ENCODE measurements at places on chromosomes 7 and 10.

DNA sequence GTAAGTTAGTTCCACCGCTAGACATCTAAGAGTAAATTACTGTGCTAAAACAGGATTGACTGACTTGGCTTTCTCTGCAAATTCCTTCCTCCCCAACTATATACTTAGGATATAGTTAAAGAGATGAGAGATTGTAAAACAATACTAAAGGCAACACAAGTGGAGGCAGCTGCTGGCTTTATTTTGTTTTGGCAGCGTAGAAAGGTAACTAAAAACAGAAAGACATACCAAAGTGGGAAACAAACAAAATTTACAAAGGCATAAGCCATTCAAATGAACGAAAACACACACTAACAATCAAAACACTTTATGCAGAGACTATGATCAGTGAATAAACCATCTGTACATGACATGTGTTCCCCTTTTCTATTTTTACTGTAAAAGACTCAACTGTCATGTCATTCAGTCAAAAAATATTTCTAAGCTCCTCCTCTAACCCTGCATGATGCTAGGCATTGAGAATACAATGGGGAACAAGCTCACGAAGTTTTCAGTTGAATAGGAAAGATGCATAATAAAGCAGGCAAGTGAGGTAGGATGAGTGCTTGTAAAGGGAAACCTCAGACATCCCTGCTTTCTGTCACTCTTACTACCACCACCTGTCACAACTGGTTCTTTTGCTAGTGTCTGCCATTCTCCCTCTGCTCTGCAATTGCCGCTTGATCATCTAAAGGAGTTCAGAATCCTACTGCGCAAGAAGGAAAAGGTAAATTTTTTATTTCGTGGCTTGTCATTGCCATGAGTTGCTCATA lies 64.2 kb upstream of the COL1A2 start:
- DNase-seq: no peak

DNA sequence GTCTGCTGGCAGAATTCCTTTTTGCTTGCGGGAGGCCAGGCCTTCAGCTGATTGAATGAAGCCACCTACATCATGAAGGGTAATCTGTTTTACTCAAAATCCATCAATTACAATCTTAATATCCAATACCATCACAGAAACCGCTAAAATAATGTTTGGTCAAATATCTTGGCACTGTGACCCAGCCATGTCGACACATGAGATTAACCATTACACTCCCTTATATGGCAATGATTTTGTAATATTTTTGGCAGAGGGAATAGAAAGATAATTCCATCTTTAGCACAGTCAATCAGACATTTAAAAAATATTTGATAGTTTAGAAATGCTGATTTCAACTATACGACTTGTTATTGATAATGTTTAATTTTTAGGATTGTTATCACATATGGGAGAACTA lies 36.5 kb upstream of the SLC39A12 start:
- no peak for DNase-seq

DNA sequence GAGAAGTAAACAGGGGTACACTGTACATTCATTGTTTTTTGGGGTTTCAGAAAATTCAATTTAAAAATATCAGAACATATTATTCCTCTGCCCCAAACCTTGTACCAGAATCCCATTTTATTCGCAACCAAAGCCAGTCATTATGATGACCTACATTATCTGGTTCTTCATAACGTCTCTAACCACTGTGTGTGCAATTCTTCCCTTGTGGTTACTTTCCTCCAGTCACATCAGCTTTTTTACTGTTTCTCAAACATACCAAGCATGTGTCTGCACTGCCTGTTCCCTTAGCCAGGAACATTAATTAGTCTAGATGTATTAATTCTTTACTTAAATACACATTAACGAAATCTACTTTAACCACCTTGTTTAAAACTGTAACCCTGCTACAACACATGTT lies 64.8 kb downstream of the THSD7A start:
- DNase-seq: no peak

GRCh38 chr7:138665669-138666140 lies 35.5 kb downstream of the SVOPL start:
- DNase-seq: no peak

DNA sequence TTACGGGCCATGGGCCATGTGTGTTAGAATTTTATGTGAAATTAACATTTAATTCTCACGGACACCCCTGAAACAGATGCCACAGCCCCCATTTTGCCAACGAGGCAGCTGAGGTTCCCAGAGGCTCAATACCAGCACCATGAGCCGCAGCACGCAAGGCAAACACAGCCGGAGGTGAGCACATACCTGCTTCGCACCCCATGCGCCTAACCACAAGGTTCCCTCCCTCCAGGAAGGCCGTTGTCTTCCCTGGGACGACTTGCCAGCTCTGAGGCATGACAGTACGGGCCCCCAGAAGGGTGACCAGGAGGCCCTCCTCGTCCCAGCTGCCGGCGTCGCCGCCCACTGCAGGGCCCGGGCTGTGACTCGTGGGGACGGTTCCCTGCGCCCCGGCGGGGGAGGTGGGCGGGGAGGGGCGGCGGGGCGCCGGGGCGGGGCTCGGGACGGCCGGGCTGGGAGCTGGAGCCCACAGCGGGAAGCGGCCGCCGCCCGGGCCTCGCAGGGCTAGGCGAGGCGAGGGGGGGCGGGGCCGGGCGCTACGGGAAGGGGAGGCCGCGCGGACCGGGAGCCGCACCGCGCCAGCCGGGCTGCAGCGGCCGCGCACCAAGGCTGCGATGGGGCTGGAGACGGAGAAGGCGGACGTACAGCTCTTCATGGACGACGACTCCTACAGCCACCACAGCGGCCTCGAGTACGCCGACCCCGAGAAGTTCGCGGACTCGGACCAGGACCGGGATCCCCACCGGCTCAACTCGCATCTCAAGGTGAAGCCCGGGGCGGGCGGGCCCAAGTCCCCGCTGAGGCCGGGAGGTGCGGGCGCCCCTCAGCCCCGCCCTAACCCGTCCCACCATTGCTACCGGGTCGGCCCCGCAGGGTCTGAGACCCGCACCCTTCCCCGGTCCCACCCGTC lies at the start of gene CAV2:
Gene CAV2 (plus strand): TSS at position 571 of the 910 bp plus-strand sequence. CDS start 44 bp downstream, at position 615.
- DNase-seq: peak; percentile 56

DNA sequence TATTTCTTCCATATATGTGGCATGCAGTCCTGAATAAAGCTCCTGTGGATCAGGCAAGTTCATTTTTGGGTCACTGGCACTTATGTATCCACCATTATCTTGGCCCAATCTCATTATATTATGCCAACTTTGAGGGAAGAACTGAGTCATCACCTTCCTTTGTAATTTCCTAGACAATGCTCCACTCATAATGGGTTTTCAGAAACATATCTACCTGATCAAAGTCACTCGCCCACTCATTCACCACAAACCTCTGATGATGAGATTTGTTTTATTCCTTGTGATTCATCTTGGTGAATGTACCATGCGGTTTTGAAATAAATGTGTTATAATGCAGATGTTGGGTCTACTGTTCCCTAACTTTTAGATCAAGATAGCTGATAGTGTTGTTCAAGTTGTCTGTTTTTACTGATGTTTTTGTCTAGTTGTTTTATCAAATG lies 525.8 kb downstream of the KIF20B start:
- peak; percentile 4 for DNase-seq

- DNase-seq: peak; percentile 18
Measured at GRCh38 chr7:132004529-132004928, 448.1 kb upstream of the PODXL start.

DNA sequence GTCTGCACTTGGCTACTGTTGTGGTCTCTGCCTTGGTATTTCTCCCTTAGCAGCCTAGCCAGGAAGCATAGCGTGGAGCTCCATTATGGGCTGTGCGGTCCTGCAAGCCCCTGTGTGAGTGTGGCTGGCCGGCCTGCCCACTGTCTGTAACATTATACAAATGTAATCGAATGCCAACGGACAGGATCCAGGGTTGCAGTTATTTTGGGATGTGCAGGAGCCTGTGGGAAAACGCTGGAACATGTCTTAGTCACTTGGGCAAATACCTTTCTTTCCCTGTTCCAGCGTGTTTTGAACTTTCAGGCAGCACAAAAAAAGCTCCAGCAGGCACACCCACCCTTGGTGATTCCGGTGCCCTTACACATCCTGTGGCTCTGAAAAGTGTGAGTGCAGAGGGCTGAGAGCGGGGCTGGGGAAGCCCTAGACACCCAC lies 29.5 kb downstream of the BAG3 start:
- DNase-seq: no peak

GRCh38 chr10:5396556-5397300 lies 7.9 kb downstream of the TUBAL3 start:
- DNase-seq: no peak

DNA sequence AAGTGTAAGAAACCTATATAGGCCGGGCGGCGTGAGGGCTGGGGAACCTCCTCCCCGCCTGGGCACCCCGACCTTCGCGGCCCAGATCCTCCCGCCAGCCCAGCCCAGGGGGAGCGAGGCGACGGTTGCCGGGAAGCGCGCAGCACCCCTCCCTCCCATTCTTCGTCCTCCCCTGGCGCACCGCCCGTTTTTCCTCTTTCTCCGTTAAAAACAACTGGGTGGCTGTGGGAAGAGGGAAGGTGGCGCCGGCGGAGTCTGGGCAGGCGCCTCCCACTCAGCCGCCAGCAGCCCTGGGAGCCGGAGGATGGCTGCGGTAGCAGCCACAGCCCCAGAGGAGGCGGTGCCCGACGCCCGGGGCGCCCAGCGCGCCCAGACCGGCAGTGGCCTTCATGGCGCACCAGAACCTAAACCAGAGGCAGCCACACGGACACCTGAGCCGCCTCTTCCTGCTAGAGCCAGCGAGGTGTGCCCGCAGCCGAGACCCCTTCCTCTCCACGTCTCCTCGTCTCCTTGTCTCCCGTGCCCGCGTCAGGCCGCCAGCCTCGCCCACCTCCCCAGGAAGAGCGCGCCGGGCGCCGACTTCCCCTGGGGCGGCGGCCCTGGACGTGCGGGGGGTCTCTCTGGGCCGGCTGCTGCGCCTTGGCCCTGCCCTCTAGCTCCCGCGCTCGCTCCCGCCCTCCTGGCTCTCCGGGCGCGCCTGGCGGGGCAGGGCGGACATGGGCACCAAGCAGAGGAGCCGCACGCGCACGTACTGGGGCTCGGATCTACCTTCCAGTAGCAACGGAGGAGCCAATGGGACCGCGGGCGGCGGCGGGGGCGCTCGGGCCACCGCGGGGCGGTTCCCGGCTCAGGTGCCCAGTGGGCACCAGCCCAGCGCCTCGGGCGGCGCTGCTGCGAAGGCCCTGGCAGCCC lies 32.8 kb upstream of the SFTPD start:
- DNase-seq: no peak

GRCh38 chr10:69139961-69140360 lies 16.0 kb downstream of the VPS26A start:
- no peak for DNase-seq

DNA sequence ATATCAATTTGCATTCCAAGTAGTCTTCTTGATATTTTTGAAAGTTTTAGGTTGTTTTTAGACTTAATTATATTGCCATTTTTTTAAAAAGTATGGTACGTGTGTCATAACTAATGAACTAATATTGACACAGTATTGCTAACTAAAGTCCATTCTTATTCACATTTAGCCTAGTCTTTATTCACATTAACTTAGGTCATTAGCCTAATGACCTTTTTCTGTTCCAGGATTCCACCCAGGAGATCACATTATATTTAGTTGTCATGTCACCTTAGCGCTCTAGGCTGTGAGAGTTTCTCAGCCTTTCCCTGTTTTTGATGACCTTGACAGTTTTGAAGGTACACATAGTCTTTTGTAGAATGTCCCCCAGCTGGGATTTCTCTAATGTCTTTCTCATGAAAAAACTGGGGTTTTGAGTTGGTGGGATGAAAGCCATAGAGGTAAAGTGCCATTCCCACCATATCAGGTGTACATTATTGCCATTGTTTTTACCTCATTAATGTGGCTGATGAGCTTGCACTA lies 38.5 kb downstream of the SDHAF3 start:
- DNase-seq: no peak

DNA sequence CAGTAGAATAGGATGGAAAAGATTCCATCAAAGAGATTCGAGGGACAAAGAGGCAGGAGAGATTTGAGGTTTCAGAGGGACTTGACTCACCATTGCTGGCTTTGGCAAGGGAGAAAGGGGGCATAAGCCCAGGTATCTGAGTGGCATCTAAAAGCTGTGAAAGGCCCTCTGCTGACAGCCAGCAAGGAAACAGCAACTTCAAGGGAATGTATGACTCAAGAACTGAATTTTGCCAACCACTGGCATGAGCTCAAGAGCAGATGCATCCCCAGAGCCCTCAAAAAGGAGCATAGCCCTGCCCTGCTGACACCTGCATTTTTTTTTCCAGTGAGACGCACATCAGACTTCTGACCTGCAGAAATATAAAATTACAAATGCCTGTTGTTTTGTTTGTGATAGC lies 19.6 kb upstream of the ADAM12 start:
- DNase-seq: no peak

DNA sequence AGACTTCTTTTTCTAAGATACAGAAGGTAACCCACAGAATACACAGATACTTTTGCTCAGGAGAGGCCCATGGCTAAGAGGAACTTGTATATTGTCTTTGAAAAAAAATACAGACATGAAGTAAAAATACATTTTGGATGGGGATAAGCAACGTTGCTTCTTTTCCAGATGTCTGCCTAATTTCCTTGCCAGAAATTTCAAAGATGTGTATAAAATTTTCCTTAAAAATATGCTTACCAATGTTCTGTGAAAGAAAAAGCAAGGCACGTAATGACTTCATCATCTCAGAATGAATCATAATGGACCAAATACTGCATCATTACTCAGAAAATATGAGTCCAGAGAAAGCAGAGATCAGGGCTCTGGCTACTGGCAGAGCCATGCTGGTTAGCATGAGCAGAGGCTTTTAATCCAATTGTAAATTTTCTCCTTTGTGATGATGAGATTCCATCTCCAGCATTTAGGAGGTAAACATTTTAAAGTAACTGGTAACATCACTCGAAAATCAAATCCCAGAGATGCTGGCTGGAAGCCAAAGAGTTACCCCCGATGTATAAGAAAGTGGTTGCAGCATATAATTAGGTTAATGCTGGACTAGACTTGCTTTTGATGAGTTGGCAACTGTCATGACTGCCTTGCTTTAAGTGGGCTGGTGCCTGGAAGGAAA lies 272.5 kb downstream of the SEMA3A start:
- peak; percentile 10 for DNase-seq

GRCh38 chr10:70477661-70478162 lies 855 bp upstream of the PALD1 start:
- no peak for DNase-seq

GRCh38 chr10:123555616-123556015 lies 110.5 kb upstream of the GPR26 start:
- DNase-seq: no peak

DNA sequence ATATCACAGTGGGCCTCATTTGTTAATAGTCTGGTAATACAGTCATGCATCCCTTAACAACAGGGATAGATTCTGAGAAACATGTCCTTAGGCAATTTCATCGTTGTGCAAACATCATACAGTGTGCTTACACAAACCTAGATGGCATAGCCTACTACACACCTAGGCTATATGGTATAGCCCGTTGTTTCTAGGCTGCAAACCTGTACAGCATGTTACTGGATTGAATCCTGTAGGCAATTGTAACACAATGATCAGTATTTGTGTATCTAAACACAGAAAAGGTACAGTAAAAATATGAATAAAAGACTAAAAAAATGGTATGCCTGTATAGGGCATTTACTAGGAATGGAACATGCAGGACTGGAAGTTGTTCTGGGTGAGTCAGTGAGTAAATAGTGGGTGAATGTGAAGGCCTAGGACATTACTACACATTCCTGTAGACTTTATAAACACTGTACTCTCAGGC lies 12.0 kb upstream of the RHOBTB1 start:
- DNase-seq: no peak

GRCh38 chr7:74344132-74344496 lies 54.9 kb downstream of the CLIP2 start:
- no peak for DNase-seq

GRCh38 chr10:123687758-123688157 lies 21.6 kb downstream of the GPR26 start:
- no peak for DNase-seq
